ENCODE measurements at places on chromosomes 1 and 21. TPM values are rescaled to one million over a fixed set of nuclear protein-coding genes. Genes with fewer than 3 reads are reported as not detected.

The S100A14 gene
- total RNA-seq = 0.23 TPM

The BEST4 gene
- total RNA-seq = 0.37 TPM

The KISS1 gene
- total RNA-seq = 0.38 TPM

The FAM43B gene
- total RNA-seq = 2.8 TPM

The PHTF1 gene
- 12.1 TPM for total RNA-seq

The ADAM15 gene
- total RNA-seq = 109 TPM

The GREM2 gene
- 0.09 TPM for total RNA-seq

The ADCY10 gene
- total RNA-seq = not detected

The SH2D5 gene
- 12.2 TPM for total RNA-seq

The PTGFRN gene
- total RNA-seq = 14.0 TPM

The NBPF6 gene
- not detected for total RNA-seq

The DDOST gene
- 207 TPM for total RNA-seq

The ELAPOR1 gene
- 0.53 TPM for total RNA-seq

Measured in A549 treated with AZD2906 at 1 μM for 4 hours (cell line).